ENCODE measurements at places on chromosomes 3 and 15.
A peak's percentile ranks its signal among the peaks of the same experiment; 100 is the strongest.

- no peaks in the 10 kb centered on the region for H3K36me3 ChIP-seq
- no peak for DNase-seq
- H3K27me3 ChIP-seq: no peaks in the 10 kb centered on the region
- no peaks in the 10 kb centered on the region for H3K4me1 ChIP-seq
Measured at GRCh38 chr15:83471307-83471866, 24.2 kb downstream of the SH3GL3 start.

- H3K4me3 ChIP-seq: no peak overlapping the region
- peaks cover 8% of the 10 kb centered on the region for H3K27me3 ChIP-seq
- H3K27ac ChIP-seq: no peak overlapping the region
Measured at GRCh38 chr3:187445356-187445755, 77.2 kb downstream of the RTP4 start.

GRCh38 chr3:14602804-14603644 lies 48.5 kb upstream of the CCDC174 start:
- H3K4me3 ChIP-seq: no peak overlapping the region
- H3K27ac ChIP-seq: peak overlapping the region; percentile 24
- H3K36me3 ChIP-seq: no peaks in the 10 kb centered on the region
- no peak for DNase-seq
- H3K27me3 ChIP-seq: peaks cover 56% of the 10 kb centered on the region
- H3K4me1 ChIP-seq: peaks cover 4% of the 10 kb centered on the region

DNA sequence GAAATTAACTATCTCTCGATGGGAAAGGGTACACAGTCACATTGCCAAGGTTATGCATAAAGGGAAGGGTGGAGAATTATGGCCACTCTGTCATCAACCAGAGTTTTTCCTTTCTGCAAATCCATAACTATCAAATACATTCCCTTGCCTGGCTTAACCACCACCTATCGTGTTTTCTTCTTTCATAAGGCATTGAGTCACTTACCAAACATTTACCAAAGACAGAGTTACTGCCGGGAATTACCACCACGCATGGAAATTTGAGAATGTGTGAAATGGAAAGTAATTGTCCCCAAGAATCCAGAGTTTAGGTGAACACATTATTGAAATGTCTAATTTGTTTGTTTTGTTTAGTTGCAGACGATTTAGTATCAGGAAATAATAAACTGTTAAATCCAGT lies 134.3 kb upstream of the LRRN1 start:
- H3K36me3 ChIP-seq: no peaks in the 10 kb centered on the region
- no peak overlapping the region for H3K27ac ChIP-seq
- H3K4me1 ChIP-seq: no peaks in the 10 kb centered on the region

DNA sequence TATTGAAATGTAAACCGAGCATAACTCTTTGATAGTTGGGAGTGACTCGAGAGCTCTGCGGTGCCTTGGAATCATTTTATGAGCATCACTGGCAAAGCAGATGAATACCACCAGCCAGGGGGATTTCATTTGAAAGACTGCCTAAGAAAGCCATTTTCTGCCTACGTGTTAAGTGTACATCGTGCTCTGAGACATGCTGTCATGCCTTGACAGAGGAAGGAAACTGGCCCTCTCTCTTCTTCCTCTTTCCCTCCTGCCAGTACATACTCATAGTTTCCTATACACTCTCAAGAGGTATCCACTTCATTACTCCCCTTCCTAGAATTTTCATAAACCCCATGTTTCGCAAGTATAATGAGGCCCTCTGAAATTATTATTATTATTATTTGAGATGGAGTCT lies 8.8 kb downstream of the BCL2A1 start:
- DNase-seq: no peak
- peaks cover 30% of the 10 kb centered on the region for H3K4me1 ChIP-seq
- no peak overlapping the region for H3K27ac ChIP-seq
- H3K27me3 ChIP-seq: no peaks in the 10 kb centered on the region

DNA sequence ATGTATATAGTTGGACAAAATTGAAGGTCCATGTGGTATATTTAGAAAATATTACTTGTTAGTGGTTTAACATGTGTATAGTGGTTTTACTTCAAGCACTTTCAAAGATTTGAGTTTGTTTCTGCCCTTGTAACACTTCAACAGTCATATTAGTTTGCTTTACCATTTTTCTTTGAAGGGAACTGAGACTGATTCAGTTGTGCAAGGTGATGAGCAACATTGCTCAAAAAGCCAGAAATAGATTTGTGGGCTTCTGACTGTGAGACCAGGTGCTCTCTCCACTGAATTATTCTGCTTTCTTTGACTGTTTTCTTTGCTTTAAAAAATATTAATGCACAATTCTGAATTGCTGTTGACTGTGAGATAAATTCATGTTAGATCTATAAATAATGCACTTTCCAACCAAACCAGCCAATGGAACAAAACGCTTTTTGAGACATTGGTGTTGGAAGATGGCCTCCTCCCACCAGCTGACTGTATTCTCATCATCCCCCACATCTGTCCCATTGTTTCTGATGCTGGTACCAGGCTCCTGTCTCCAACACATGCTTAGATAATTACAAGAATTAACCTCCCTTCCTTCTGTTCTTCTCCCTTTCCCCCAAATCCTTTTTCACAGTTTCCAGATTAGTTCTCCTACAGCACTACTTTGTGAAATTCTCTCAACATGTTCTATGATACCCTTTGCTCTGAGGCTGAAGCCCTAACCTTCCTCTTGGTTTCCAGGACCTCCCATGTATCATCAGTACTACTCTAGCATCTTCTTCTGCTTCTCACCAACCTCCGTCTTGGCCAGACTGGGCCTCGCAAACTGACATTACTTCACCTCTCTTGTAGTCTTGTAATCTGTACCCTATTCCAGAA lies 27.9 kb downstream of the PLCL2 start:
- no peaks in the 10 kb centered on the region for H3K27me3 ChIP-seq
- peaks cover 16% of the 10 kb centered on the region for H3K36me3 ChIP-seq
- peaks cover 50% of the 10 kb centered on the region for H3K4me1 ChIP-seq
- H3K4me3 ChIP-seq: no peak overlapping the region
- no peak overlapping the region for H3K27ac ChIP-seq
- DNase-seq: no peak

DNA sequence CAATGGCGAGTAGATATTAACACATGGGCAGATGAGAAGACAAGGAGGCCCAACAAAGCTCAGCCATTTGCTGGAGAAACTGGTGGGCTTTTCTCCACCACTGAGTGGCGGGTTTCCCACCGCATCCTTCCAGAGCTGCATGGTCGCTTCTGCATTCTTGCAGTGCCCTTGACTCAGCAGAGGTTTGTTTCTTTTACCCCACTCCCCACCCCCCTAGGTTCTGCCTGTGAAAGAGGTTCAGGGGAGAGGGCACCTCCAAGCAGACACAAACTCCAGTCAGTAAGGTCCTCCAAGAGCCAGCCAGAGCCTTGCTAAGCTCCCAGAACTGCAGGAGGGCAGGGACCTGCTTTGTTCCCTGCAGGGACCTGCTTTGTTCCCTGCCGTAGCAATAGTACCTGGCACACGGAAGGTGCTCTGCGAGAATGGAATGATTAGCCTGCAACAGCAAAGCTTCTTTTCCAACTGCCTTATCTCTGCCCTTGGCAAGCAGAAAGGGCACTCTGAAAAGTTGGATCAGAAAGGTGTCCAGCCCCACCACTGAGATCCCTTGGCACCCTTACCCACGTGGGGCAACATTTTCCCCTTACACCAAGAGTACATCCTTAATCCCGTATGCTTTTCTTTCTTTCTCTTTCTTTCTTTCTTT lies 1.4 kb downstream of the PAQR5 start:
- H3K36me3 ChIP-seq: no peaks in the 10 kb centered on the region
- no peak for DNase-seq
- no peaks in the 10 kb centered on the region for H3K4me1 ChIP-seq

GRCh38 chr15:75059607-75060006 lies 36.2 kb downstream of the PPCDC start:
- peaks cover 34% of the 10 kb centered on the region for H3K36me3 ChIP-seq
- H3K4me3 ChIP-seq: no peak overlapping the region

- H3K36me3 ChIP-seq: no peaks in the 10 kb centered on the region
- no peak for DNase-seq
- no peak overlapping the region for H3K27ac ChIP-seq
- H3K27me3 ChIP-seq: no peaks in the 10 kb centered on the region
- H3K4me1 ChIP-seq: no peaks in the 10 kb centered on the region
Measured at GRCh38 chr3:63168179-63168578, 109.9 kb upstream of the SYNPR start.

GRCh38 chr15:63473007-63473748 lies 31.2 kb upstream of the USP3 start:
- H3K27me3 ChIP-seq: no peaks in the 10 kb centered on the region
- H3K27ac ChIP-seq: no peak overlapping the region
- no peak overlapping the region for H3K4me3 ChIP-seq
- DNase-seq: no peak
- no peaks in the 10 kb centered on the region for H3K36me3 ChIP-seq

GRCh38 chr15:41894251-41894790 lies 468 bp upstream of the SPTBN5 start:
- no peak for DNase-seq
- peak overlapping the region; percentile 93 for H3K27ac ChIP-seq
- no peaks in the 10 kb centered on the region for H3K27me3 ChIP-seq
- peak overlapping the region; percentile 54 for H3K4me3 ChIP-seq
- H3K36me3 ChIP-seq: no peaks in the 10 kb centered on the region

DNA sequence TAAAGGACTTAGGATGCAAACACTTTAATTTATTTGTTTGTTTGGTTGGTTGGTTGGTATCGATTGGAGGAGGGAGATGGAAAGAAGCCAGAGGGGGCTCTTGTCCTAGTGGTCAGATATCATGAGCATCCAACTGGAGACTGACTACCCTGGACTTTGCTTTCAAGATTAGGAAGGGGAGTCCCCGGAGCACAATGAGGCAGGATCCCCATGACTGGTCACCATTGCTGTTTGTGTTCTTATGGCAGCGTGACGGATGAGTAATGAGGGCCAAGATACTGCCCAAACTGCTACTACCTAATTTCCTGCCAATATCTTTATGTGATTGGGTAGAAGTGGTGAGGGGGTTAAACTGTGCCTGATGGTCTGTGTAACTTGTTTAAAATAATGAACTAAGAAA lies 354.6 kb upstream of the ROPN1 start:
- no peak overlapping the region for H3K27ac ChIP-seq
- no peaks in the 10 kb centered on the region for H3K36me3 ChIP-seq
- DNase-seq: no peak

DNA sequence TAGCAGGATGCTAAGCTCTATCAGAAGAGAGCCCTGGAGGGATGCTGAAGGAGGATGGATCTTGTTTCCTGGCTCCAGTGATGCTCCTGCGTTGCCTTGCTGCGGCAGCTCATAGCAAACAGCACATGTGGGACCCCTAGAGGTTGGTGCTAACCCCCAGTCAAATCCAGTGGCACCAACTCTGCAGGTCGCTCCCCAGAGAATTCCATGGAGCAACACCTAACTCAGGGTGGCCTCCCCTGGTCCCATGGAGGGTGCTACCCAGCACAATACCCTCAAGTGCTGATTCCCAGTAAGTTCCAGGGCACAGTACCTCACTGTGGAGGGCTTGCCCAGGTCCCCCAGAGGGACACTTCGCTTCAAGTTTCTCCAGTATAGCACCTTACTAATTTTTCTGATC lies 231.2 kb downstream of the NEK10 start:
- no peaks in the 10 kb centered on the region for H3K36me3 ChIP-seq
- DNase-seq: no peak
- H3K27me3 ChIP-seq: no peaks in the 10 kb centered on the region
- no peak overlapping the region for H3K27ac ChIP-seq

DNA sequence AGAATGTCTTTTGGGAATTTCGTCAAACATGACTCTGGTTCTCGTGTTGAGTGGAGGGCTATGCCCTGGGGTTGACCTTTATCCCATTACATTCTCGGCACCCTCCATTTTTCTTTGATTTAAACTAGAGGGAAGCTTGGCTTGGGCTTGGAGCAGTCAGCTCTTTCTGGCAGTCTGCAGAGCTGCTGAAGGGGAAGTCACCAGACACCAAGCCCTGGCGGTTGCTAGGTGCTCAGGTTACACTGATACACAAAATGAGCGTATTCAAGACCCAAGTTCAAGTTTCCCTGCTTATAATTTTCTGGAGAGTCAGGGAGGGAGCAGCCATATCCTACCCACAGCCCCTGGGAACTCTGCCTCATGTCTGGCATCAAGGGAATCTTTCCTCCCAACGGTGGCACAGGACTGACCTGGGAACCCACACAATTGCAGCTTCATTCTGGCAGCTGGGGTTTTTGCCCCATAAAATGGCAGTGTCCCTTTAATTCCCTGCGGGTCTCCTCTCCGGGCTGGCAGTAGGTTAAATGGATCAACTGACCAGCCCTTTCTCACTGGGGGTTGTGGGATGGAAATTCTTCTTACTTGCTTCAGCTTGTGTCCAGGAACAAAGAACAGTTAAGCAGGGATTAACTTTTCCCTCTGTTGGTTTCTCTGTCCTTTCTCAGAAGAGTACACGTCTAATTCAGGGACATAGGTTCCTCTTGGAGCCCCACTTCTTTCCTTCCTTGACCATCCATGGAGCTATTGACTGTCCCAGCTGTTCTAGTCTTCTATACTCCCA lies 110.0 kb upstream of the DLG1 start:
- no peaks in the 10 kb centered on the region for H3K4me1 ChIP-seq
- H3K27me3 ChIP-seq: peaks cover 11% of the 10 kb centered on the region
- H3K36me3 ChIP-seq: no peaks in the 10 kb centered on the region

DNA sequence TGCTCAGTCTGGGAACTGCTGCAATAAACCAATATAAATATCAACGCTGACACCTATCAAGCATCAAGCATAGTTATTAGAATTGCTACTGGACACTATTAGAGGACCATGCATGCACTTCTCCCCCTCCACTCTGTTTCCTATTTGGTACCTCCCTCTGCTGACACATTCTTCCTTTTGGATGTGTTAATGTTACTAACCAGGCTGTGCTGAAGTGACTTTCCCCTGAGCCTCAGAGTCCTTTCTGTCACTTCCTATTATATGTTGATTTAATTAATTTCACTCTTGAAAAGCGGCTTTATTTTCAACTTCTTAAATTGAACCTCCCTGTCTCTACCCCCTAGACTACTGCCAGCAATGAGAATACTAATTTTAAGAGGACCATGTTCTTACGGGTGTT lies 379.1 kb downstream of the MCTP2 start:
- DNase-seq: no peak
- H3K4me3 ChIP-seq: no peak overlapping the region

DNA sequence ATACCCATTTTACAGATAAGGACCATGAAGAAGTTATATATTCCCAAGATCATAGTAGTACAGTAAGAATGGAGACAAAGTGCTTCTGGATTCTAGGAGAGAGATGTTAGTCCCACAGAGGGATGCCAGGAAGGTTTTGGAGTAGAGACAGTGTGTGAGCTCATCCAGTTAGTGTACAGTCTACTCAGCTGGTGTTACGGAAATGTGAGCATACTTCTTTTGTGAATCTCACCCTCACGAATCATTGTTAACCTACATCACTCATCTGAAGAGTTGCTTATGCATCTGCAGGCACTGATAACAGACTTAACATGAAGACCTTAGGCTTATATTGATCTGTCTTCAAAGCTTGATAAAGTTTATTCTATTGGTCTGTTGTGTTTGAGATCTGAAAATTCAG lies 106.6 kb upstream of the PTPRG start:
- no peak for DNase-seq
- H3K4me3 ChIP-seq: no peak overlapping the region

GRCh38 chr3:119790369-119790768 lies 8.5 kb downstream of the NR1I2 start:
- no peaks in the 10 kb centered on the region for H3K36me3 ChIP-seq
- no peak overlapping the region for H3K27ac ChIP-seq
- H3K4me3 ChIP-seq: no peak overlapping the region
- no peak for DNase-seq
- no peaks in the 10 kb centered on the region for H3K27me3 ChIP-seq

Measured in T-helper 2 cell treated with Interferon-gamma antibody and Interleukin-4, amounts not matched to agents 5 μg/mL and 100 μg/mL, for 36 hours (primary cell).